ENCODE measurements at places on chromosomes 2 and 18.

GRCh38 chr18:44838971-44839666, 158.4 kb downstream of the SETBP1 start:
- DNase-seq = peak; percentile 71

DNA sequence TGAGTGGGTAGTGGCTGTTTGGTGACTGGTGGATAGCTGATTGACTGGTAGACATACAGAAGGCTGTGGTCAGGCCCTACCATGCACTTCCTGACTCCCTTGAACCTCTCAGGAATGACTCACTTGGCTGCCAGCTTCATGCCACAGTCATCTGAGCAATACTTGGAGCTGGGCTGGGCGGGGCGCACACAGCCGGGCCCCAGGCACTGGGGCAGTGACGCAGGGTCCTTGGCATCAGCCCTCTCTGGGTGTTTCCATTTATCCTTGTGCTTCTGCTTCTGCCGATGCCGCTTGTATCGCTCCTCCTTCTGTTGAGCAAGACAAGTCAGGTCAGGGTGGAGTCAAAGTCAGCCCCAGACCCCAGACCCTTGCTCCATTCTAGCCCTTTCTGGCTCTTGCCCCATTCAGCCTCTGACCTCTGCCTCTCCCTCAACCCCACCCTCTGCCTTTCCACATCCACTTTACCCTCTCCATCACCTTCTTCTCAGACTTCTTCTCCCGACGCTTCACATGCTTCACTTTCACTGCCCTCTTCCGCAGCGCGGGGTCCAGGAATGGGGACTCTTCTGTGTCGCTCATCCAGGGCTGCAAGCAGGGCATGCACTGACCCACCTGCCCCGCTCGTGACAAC, 3.0 kb upstream of the MBD1 start:
- no peak for DNase-seq

DNA sequence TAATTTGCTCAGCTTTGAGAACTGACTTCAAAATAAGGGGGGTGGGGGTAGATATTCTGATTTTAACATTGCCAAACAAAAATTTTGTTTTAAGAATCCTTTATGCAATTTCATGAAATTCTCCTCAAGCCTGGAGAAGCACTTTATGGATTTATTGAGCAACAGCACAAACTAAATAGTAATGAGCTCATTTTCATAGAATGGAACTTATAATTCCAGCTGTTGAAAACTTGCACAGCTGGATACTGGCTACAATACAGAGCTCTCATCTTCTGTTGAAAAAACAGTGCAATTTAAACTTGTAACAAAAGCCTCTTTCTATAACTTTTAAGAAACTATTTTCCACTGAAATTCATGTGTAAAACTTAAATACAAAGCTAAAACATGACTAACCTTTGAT, 137.6 kb upstream of the FN1 start:
- DNase-seq = no peak

DNA sequence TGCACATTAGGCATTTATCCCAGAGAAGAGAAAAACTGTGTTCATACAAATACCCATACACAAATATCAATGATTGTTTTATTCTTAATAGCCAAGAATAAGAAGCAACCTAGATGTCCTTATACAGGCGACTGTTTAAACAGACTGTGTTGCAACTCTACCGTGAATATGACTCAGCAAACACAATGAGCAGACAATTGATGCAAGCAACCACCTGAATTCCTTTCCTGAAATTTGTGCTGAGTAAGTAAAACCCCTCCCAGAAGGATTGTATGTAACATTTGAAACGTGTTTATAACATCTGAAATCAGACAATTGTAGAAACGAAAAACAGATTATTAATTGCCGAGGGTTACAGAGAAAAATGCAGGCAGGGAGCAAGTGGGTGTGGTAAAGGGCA, 621.9 kb upstream of the SOX11 start:
- DNase-seq = no peak

DNA sequence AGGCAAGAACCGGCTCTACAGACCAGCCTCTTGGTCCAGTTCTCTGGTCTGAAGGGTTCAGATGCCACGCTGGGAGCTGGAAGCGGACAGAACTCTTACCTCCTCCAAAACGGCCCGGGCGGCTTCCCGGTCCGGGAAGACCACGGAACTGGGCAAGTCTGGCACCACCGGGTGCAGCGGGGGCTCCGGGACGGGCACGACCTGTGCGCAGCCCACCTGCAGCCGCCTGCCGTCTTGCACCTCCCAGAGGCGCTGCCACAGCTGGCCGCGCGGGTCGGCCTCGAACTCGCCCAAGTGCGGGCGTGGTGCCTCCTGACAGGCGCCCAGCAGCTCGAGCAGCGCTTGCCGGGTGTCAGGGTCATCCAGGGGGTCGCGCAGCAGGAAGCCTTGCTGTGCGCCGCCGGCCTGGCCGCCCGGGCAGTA, 773 bp downstream of the CMPK2 start:
- DNase-seq = no peak

DNA sequence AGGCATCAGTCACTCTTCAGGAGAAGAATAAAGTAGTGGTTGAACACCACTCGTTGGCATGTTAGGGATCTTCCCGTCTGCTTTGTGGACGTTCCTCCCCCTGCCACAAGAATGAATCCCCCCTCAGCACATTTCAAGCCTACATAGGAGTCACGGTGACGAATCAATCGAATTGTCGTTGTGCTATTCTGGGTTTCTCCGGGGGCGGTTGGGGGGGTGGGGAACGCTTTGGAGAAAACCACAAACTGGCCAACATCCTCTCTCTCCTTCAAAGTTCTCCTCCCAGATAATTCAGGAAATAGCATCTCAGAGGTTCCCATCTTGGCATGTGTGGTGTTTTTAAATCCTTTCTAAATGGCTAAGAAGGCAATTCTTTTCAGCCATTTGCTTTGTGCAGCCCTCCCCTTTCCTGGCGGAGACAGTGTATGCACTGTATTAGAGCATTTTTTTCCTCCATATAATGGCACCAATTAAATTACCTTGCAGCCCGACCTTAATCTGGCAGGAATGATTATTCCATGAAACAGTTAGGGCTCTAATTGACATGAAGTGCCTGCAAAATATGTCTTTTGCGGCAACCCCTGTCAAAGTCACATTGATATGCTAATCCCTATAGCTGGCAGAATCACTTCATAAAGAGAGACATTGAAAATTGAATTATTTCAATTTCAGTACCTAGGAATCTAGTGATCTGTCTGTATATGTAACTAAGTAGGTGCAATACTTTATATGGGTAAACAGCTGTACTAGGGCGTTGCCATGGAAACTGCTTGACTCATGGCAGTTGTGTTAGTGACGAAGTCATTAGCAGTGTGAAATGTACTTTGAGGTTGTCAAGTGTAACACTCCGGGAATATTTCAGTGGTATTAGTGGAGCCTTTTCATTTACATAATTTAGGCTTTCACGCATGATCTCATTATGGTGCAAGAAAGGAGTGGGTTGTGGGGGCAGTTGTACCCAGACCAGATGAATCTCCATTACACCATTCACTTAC, 323.4 kb upstream of the SLC14A2 start:
- DNase-seq = no peak

DNA sequence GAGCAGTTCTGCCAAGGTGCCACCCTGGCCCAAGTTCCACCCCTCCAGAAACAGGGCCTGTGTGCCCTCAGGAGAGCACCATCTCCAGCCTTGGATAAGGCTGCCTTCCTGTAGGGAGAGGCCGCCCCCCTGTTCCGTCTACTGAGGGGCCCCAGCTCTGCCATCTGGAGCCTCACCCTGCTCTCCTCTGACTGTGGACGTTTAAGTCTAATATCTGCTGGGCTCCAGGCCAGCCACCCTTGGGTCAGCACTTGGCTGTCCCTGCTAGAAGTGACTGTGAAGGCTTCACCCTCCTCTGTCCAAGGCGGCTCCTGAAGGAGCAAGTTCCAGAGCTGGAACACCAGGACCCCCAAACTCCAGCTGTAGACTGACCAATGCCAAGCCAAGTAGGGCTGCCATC, 26.3 kb downstream of the RHOB start:
- no peak for DNase-seq

- peak; percentile 77 for DNase-seq
Measured at GRCh38 chr2:215793747-215794595, 219.4 kb downstream of the MREG start.

GRCh38 chr18:50203801-50204604, 9.1 kb upstream of the MYO5B start:
- no peak for DNase-seq
